ENCODE measurements at places on chromosomes 3 and 15.

DNA sequence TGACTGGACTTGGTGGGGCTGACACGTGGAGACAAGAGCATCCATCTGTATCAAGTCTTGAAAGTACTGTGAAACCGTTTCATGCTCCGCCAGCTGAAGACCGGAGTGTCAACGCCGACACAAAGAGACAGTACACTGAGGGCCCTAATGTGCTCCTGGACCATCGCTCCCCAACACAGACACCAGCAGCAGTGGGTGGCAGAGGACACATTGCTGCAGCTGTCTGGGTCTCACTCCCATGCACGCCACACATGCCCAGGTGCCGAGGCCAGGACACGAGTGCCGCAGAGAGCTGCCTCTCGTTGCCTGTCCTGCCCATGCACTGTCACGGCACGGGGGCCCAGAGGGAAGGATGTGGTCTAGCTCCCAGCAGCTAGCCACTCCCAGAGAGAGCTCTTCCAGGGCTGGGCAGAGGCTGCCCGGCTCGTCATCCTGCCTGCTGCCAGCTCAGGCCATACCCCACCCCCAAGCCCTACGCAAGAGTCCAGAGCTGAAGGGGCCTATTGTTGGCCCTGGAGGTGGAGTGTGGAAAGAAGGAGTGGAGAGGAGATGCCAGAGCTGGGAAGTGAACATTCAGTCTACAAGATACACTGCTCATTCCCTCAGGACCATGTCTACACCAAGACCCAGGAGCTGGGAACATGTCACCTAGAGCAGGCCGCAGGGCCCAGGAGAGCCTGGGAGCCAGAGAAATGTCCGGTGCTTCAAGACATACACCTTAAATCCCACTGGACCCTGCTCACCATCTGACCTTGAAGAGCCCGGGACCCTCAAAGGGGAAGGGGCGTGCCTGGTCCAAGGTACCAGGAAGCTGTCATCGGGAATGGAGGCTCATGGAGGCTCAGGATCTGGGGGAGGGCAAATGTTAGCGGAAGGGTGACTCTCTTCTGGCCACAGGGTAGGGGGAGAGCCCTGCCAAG lies 7.7 kb downstream of the TNK2 start:
- DNase-seq: no peak

DNA sequence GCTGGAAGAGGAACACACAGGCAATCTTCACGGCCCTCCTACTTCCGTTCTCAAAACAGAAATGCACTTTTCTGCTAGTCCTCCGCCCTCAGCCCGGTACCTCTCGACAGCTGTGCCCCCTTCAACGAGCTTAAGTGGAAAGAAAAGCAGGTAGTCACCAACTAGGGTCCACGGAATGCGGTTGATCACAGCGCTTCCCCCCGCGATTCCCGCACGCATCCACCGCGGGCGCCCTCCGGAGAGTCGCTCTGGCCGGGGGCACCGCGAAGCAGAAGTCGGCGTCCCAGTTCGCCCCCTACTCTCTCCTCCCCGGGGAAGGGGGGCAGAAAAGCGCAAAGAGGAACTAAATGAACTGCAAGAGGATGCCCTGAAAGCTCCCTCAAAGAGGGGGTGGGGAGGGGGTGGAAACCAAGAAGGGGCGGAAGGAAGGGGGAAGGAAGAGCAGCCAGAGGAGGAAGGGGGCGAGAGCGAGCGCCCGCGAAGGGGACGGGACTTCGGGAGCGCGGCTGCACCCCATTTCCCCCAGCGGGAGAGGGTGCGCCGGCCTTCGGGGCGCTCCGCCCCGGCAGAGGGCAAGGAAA lies 738 bp downstream of the ACAP2 start:
- no peak for DNase-seq

DNA sequence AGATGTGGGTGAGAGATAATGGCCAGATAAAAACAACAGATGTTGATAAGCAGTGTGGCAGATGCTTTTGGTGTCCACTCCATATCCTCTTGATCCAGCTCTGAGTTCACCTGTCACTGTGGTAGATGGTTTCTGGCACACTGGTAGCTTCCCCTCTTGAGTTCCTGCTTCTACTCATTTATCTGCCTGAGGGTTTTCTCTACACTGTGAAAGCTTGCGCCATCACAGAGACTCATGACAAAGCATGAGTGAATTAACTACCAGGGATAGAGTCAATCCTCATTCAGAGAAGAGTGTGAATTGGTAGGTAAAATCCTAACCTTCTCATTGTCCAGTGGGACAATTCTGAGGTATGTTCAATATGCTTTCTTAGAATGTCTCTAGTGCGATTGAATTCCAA lies 50.0 kb upstream of the ARHGEF26 start:
- DNase-seq: no peak

DNA sequence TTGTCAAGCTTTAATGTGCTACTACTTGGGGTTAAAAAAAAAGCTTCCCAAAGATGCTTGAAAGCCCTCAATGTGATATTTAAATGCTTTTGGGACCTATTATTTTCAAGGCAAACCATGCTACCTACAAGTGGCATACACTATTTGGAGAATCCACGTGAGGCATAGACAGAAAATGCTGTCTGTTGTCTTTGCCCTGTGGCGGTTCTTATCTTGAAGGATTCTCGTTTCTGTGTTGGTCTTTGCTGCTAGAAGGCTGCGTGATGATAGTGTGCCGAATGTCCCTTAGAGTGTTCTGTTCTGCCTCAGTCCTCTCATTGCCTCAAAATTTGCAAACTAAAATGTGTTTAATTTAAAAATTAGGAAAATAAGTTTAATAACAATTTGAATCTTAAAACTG lies 356.2 kb upstream of the RARB start:
- no peak for DNase-seq

GRCh38 chr3:144552346-144553057 lies 580.9 kb downstream of the DIPK2A start:
- no peak for DNase-seq

DNA sequence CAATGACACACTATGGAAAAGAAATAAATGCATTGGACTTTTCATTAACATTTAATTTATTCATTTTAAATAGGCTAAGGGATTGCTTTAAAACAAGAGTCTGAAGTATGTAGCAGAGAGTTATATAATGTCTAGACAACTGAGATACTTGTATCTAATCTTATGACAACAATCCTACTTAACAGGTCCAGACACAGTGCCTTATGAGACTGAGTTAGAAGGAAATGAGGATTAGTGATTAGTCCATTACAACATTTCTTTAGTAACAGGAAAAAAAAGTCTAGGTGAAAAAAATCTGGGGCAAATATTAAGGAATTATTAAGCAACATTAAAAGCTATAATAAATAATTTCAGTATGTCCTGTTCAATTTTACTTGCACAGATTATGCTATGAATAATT lies 140.6 kb downstream of the MEIS2 start:
- no peak for DNase-seq

DNA sequence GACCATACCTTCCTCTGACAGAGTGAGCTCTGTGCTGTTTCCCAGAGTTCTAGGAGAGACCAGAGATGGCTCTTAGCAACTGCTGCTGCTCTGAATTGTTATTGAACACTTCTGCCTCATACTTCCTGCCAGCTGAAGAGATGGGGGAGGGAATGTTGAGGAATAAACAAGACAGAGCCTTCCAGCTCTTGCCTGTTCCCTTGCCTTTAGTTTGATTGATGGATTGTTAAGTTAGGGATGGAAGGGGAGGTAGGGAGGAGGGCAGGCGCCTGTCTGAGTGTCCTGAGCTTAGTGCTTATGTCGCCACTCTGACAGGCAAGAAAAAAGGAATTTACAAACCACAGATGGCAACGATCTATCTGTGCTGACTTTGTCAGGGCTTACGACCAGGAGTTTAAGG lies 42.8 kb downstream of the ZNF609 start:
- DNase-seq: no peak

DNA sequence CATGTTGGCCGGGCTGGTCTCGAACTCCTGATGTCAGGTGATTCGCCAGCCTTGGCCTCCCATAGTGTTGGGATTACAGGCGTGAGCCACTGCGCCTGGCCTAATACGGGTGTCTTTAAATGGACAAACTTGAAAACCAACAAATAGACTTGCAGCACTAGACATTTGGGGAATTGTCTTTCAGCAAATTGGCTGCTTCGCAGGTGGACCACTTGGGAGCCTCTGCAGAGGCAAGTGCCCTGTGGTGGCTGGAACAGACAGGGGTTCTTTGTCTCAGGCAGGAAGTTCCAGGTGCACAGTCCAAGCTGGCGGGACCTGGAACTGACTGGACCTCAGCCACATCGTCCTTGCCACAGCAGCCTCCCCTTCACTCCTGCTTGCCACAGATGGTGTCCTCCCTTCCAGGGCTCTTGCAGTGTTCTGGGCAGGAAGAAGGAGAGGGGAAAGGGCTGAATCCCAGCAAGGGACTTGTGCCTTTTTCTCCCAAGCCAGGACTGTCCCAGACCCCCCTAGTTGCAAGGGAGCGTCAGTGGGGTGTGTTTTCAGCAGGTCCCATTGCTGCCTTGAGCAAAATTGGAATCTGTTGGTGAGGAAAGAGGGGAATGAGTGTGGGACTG lies 94.3 kb downstream of the TBC1D2B start:
- no peak for DNase-seq

- DNase-seq: no peak
These were observed 23.4 kb upstream of the TLE3 start for GRCh38 chr15:70120958-70121623.

Data from activated CD8-positive, alpha-beta memory T cell treated with anti-CD3 and anti-CD28 coated beads for 1 hour (primary cell).